ENCODE measurements at places on chromosomes 11 and 22.

DNA sequence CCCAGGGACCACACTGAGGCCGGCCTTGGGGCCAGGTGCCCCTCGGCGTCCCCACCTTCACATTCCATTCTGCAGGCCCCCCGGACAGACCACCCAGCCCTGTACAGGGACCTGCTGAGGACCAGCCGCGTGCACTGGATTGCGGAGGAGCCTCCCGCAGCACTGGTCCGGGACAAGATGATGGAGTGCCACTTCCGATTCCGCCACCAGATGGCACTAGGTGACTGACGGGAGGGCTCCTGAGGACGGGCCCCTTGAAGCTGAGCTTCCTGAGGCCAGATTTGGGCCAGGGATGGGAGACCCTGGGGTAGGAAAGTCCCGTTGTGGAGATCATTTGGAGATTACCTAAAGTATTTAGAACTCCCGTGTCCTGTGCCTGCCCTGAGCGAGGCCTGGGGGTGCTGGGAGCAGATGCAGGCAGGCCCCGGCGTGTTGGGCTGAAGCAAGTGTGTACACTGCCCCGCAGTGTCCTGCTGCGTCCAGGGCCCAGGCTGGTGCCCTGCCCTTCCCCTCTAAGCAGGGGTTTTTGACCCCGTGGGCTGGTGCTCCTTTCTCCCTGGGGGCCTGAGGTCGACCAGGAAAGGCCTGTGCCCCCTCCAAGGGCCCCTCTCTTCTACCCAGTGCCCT is 20.0 kb downstream of the TRMU start:
- peak; percentile 75 for DNase-seq

- DNase-seq, result peak; percentile 54
Measured at GRCh38 chr11:68893282-68893681, 10.3 kb downstream of the MRPL21 start.

- DNase-seq, result no peak
Measured at GRCh38 chr11:79017811-79018210, 423.0 kb downstream of the TENM4 start.

- no peak for DNase-seq
Measured at GRCh38 chr11:95465887-95466286, 234.9 kb upstream of the SESN3 start.

- no peak for DNase-seq
Measured at GRCh38 chr22:17808693-17809403, 34.6 kb upstream of the BID start.

GRCh38 chr11:130188585-130189347 is 29.2 kb downstream of the ST14 start:
- no peak for DNase-seq

DNA sequence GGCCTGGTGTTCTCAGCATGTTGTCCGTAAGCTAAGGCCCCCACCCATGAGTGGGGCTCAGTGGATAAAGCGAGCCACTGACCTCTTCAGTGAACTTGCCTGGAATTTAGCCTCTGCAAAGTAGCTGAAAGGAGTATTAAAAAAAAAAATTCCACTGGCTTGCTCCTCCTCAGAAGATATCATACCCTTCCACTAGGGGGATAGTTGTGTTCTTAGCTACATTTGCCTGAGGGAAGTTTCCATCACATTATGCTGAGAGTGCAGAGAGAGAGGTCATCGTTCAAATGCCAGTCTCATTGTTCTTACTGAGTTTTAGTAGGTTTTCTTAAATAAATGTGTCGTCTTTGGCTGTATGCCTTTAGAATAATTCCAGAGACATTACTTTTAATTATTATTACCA is 879.7 kb downstream of the JRKL start:
- peak; percentile 54 for DNase-seq

DNA sequence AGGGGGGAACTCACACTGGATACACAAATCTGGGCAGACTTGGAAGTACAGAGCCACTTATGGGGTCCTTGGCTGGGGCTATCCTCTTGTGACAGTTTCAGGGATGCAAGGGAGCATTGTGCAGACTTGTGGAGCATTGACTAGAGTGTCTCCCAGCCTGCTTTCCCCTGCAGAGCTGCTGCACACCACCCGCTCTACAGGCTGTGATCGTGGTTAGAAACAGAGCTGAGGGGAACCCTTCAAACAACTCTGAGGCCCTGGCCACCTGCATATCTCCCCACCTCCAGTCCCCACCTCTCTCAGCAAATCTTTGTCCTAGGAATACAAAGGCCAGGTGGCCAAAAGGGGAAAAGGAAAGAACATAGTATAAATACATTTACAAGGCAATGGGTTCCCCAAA is 64.7 kb downstream of the NRXN2 start:
- no peak for DNase-seq

GRCh38 chr11:93361435-93361834 is 30.9 kb downstream of the DEUP1 start:
- DNase-seq, result no peak

DNA sequence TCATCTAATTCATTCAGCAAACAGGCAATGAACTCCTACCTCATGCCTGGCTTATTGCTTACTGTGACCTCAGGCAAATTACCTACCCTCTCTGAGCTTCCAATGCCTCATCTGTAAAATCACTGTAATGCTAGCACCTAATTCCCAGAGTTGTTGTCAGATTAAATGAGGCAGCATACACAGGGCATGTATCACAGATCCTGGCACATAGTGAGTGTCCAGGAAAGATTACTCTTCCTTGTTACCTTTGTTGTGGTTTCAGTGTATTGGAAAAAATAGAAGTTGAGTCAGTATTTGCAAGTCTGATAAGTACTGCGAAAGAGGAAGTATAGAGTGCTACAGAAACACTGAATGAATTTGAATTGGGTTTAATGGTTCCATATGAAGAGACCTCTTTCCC is 26.4 kb upstream of the LRRC55 start:
- DNase-seq, result no peak

GRCh38 chr11:67252831-67253239 is 13.4 kb upstream of the GRK2 start:
- peak; percentile 76 for DNase-seq

GRCh38 chr22:30238661-30239487 is 7.7 kb downstream of the LIF start:
- DNase-seq, result no peak

DNA sequence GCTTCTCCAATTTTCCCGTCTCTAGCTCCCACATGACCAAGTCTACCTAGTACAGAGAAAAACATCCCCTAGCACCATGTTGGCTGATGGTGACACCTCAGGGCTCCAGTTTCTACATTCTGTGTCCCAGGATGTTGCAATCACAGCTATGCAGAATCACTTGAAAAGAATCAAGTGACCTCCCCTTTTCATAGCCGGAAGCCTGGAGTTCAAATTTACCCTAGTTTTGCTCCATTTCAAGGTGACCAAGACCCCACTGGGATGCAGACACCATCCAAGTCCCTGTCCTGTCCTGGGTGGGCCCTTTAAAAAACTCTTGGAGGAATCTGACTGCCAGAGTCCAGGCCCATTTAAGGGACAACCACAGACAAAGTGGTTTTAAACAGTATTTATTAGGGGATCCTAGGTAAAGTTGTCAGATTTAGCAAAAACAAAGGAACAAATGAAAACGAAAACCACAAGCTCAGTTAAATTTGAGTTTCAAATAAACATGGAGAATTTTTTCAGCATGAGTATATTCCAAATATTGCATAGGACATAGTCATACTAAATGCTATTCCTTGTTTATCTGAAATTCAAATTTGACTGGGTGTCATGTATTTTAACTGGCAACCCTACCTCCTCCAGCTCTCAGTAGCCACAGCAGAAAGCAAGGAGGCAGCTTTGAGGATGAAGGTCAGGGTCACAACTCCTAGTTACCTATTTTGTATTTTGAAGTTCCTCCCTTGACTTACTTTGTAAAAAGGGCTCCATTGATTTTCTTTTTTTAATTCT is 52.4 kb downstream of the MIAT start:
- DNase-seq, result no peak

DNA sequence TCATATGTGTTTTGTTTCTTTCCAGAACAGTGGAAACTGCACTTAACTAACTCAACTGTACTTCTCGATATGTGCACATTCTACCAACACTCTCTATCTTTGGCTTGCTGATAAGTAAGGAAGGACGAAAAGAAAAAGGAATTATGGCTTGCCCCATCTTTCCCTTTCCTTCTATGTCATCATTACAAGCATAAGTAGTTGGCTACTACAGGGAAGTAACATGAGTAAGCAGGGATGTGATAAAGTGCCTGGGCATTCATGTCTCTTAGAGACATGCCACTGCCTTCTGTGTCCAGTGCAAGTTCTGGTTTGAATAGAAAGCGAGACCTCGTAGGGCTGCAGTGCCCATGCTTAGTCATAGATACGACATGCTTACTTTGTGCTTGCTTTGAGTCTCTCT is 342.5 kb downstream of the ETS1 start:
- no peak for DNase-seq

- peak; percentile 65 for DNase-seq
Measured at GRCh38 chr22:38479096-38479837, 11.4 kb downstream of the KDELR3 start.

- no peak for DNase-seq
Measured at GRCh38 chr11:93608364-93608763, 53.1 kb upstream of the CEP295 start.

DNA sequence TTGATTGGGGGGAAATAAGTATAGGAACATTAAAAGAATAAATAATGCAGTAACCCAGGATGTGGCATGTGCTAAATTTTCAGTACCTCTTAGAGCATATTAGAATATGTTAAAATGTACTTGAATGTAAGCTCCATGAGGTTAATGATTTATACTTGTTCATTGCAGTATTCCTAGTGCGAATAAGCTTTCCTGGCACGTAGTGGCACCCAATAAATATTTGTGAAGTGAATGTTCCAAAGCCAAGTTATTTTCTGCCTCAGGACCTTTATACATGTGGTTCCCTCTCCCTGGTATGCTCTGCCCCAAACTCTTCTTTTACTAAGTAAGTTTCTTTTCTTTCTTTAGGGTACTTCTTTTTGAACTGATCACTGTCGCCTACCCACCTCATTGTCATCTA is 118.8 kb downstream of the DBX1 start:
- DNase-seq, result no peak

DNA sequence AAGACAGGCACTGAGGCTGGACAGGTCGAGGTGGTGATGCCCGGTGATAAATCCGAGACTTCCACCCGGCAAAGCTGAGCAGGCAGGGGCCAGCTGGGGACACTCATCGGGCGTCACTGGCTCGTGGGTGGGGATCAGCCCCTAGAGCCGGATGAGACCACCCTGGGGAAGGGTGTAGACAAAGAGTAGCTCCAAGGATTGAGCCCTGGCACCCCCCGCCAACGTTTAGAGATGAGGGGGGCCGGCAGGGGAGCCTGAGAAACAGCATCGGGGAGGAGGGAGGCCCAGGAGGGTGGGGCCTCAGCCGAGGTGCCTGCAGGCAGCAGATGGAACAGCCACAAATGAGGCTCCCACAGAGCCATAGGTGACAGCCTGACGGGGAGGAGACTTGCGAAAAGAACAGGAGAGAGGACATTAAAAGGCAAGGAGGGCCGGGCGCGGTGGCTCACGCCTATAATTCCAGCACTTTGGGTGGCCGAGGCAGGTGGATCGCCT is 27.4 kb upstream of the CBX7 start:
- DNase-seq, result no peak

DNA sequence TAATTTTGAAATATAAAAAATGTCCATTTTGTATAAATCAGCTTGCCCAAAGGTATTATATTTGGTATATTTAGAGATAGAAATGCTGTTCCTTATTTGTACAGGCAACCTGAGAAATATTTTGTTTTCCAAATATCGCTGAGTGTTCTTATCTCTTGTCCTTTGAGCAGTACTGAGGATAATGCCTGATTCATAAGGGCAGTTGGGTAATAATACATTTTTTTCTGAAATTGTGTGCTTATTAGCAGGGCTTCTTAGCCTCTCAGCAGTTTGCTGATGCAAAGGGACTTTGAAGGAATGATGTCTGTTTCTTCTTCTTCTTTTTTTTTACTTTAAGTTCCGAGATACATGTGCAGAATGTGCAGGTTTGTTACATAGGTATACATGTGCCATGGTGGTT is 69.1 kb downstream of the LDLRAD3 start:
- peak; percentile 72 for DNase-seq

GRCh38 chr11:118276422-118276821 is 12.3 kb upstream of the MPZL2 start:
- DNase-seq, result no peak

GRCh38 chr11:22458161-22458560 is 120.0 kb downstream of the SLC17A6 start:
- DNase-seq, result no peak

GRCh38 chr11:70511345-70511744 is 113.0 kb downstream of the CTTN start:
- DNase-seq, result no peak

GRCh38 chr22:37182101-37182948 is 5.7 kb downstream of the C1QTNF6 start:
- DNase-seq, result no peak

DNA sequence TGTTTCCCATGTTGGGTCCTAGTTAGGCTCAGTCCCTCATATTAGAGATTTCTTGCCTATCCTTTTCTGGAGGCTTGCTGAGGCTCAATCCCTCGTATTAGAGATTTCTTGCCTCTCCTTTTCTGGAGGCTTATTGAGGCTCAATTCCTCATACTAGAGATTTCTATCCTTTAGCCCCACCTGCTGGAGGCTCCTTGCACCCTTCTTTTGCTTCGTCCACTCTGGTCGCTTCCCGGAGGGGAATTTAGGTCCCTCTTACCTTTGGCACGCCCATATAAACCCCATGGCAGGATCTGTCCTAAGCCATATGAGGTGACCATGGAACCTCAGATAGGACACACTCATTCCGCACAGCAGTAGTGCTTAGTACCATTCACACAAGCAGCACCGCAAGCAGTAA is 15.9 kb downstream of the CYP2D6 start:
- peak; percentile 73 for DNase-seq

- no peak for DNase-seq
Measured at GRCh38 chr22:25714070-25714469, 27.9 kb upstream of the MYO18B start.

DNA sequence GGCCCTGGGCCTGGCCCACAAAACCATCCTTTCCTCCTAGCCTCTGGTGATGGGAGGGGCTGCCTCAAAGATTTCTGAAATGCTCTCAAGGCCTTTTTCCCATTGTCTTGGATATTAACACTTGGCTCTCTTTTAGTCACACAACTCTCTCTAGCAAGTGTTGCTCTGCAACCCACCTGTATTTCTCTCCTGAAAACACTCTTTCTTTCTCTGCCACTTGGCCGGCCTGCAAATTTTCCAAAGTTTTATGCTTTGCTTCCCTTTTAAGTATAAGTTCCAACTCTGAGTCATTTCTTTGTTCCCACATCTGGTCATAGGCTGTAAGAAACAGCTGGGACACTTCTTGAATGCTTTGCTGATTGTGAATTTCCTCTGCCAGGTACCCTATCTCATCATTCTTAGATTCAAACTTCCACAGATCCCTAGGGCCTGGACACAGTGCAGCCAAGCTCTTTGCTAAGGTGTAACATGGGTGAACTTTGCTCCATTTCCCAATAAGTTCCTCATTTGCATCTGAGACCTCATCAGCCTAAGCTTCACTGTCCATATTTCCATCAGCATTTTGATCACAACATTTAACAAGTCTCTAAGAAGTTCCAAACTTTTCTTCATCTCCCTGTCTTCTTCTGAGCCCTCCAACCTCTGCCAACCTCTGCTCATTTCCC is 93.8 kb downstream of the TRIM29 start:
- no peak for DNase-seq

GRCh38 chr11:92803391-92803790 is 166.1 kb upstream of the MTNR1B start:
- no peak for DNase-seq
